ENCODE measurements at places on chromosomes 16 and 17.

DNA sequence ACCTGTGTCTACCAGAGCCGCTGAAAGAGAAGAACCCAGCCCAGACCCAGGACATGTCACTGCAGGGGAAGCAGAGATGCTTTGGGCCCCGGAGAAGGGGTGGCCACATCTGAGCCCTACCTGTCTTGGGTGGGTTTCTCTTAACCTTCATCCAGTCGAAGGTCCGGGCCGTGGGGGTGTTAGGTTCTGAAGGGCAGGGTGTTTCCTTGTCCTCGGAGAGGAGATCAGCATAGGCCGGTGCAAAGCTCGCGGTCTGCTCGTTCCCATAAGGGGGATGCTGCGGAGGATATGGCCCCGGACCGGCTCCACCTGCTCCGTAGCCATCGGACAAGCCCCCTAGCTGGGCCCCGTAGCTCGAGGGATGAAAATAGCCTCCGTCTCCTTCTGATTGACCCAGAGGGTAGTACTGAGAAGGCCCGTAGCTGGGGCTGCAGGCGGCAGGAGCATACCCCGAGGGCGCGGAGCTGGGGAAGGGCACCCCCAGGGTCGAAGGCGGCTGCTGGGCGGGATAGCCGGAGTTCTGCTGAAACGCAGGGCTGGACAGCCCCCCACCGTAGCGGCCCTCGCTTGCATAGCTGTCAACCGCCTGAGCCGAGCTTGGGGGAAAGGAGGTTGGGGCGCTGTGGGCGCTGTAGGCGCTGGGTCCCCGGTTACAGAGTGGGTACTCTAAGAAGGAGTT lies 464 bp downstream of the HOXB1 start:
- no peak for DNase-seq

GRCh38 chr17:73083432-73083831 lies 9.1 kb downstream of the SLC39A11 start:
- DNase-seq = no peak

DNA sequence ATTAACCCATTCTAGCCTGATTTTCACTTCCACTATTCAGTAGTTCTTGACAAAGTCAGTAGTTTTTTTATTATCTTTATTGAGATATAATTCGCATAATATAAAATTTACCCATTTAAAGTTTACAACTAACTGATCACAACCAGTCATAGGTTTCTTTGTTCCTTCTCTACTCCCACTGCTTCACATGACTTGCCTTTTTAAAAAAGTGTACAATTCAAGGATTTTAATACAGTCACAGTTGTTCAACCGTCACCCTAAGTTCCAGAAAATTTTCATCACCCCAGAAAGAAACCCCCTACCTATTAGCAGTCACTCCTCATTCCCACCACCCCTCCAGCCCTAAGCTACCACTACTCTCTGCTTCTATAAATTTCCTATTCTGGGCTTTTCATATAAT lies 162.5 kb downstream of the TRIM37 start:
- DNase-seq = no peak

- DNase-seq = no peak
Measured at GRCh38 chr16:56741399-56741798, 11.5 kb downstream of the NUP93 start.

DNA sequence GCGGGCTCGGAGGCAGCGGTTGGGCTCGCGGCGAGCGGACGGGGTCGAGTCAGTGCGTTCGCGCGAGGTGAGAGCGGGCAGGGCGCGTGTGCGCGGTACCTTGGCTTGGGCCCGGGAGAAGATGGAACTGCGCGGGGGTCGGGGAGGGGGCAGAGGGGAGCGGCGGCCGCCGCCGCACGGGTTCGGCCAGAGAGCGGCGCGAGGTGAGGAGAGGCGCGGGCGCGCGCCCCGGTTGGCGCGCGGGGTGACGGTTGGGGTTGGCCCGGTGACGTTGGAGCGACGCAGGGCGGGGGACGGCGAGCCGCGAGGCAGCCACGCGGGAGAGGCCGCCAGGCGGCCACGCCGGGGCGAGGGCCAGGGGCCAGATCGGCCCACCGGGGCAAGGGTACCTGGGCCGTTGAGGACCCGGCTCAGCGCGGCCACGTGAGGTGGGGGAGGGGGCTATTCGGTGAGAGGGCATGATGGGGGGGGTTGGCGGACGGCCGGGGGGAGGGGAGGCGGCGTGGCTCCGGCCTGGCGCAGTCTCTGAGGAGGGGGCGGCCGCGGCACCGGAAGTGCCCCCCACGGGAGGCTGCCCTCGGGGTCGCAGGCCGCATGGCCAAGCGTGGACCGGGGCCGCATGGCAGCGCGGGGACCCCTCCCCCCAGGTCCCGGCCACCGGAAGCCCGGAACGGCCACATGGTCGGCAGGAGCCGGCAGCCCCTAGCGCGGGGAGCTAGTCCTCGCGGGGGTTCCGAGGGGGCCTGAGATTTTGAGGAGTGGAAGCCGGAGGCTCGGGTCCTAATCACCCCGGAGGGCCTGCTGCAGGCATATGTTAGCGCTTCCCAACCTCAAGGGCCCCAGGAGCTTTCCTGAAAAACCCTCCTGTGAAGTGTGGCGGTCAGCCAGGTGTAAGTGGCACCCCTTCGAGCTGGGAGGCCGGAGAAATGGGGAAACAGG lies 527 bp downstream of the EIF5A start:
- DNase-seq = peak; percentile 68

DNA sequence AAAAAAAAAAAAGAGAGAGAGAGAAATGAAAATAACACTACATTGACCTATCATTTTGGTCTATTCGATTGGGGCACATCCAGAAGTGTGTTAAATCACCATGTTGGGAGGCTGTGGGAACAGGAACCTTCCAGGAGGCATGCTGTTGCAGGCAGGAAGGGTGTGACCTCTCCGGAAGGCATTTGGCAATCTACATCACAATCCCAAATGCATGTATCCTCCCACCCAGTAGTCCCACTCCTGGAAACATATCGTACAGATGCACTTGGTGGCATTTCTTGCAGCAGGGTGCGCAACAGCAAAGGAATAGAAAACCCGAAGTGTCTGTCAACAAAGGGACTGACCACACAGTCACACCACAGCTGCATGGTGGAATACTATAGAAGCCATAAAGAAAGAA lies 7.9 kb downstream of the PLLP start:
- no peak for DNase-seq

- DNase-seq = no peak
Measured at GRCh38 chr16:75028544-75029135, 29.8 kb downstream of the ZNRF1 start.

- no peak for DNase-seq
Measured at GRCh38 chr16:77288222-77288621, 89.0 kb downstream of the SYCE1L start.

DNA sequence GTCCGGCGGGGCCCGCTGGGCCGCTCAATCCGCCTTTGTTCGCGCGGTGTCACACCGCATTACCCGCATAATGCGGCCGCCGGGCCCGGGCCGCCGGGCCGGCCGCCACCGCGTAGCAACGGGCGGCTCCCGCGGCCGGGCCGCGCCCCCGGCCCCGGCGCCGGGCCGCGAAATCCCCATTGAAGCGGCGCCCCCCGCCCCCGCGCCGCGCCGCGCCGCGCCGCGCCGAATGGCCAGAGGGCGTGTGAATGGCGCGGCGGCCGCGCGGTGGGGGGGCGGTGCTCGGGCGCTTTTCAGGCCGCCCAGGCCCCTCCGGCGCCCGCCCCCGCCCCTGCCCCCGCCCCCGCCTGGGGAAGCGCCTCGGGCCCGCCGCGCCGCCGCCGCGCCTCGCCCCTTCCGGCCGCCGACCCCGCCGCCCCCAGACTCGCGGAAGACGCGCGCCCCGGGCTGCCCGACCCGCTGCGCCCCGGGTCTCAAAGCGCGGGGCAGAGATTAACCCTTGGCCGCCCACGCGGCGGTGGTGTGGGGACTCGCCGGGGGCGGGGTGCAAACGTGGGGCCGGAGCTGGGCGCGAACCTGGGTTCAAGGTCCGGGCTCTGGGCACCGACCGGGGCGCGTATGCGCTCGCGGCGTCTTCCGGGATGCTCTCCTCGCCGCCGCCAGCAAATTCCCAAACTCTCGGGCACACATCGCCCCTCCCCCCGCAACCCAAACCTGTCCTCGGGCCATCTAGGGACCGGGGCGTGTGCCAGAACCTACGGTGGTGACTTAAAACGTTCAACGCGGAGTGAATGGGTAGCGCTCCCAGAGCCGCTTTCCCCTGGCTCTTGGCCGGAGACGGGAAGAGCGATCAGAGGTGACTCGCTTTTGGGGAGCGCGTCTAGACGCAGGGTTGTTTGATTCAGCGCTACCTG lies 46.7 kb downstream of the WNT3 start:
- peak; percentile 65 for DNase-seq

GRCh38 chr16:79395591-79395990 lies 204.9 kb downstream of the MAF start:
- DNase-seq = no peak

DNA sequence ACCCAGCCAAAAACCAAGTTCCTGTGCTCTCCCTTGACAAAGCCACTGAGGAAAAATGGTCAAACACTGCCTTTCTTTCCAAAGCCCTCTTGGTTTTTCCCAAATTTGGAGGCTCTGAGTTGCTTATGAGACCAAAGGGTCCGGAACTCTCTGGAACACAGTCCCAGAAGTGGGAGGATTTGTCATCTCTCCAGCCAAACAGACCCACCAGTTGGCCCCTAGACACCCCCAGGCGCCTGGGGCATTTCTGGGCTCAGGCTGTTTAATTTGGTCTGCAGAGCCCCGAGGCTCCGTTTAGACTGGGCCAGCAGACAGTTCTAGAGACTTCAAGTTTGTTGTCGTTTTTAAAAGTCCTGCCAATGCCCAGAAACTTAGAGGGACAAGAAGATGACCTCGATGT lies 239.1 kb downstream of the SEC14L1 start:
- DNase-seq = no peak

DNA sequence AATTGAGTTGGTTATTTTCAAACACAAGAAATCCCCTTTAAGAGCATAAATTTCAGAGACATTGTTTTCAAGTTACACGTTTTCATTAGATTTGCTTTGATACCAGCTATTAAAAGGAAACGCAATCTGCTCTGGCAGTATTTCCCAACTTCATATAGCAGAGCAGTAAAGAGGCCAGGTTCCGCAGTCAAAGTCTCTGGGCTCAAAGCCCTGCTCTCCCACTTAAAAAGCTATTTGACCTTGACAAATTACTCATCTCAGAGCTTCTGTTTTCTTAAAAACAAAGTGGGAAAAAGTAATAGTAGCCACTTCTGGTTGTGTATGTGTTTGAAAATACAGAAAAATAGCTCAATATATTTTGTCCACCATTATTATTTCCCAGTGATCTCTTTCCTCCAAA lies 89.7 kb upstream of the CDYL2 start:
- no peak for DNase-seq

DNA sequence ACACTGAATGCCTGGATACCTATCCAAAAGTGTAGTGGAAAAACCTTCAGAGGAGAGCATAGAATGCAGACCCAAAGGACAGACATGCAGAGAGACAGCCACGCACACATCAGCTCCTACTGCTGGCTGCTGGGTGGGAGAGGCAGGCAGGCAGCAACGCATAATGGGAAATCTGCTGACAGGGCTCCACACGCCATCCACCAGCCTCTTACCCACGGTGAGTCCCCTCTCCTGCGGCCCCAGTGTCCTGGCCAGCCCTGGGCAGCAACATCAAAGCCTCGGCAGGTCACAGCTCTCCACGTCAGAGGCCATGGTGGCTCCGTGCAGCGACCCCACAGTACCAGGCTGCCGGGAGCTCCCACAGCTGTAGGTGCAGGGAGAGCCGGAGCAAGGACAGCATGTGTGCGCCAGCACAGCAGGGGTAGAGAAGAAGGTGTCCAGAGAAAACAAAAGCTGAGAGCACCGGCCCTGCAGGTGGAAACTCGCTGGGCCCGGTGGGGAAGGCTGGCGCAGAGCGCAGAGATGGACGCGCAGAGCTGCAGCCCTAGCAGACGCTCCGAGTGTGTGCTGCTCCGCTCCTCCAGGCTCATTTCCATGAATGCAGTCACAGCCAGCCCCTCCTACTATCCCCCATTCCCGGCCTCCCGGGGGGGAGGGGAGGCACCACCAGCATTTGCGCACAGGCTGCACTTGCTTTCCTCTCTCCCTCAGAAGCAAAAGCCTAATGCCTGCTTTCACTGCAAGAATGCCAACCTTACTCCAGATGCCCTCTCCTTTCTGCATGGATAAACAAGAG lies 58.9 kb downstream of the CYTH1 start:
- peak; percentile 38 for DNase-seq

- DNase-seq = no peak
Measured at GRCh38 chr17:7496470-7497183, 12.5 kb downstream of the POLR2A start.

DNA sequence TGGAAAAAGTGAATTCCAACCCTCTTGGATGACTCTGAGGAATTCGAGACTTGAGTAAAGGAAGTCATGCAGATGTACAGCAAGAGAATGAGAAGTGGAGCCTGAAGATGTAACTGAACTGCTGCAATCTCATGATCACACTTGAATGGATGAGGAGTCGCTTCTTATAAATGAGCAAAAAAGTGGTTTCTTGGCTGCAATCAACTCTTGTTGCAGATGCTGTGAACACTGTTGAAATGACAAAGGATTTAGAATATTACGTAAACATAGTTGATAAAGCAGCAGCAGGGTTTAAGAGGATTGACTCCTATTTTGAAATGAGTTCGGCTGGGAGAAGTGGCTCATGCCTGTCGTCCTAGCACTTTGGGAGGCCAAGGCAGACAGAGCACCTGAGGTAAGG lies 25.5 kb downstream of the ASPA start:
- no peak for DNase-seq
